ENCODE measurements at places on chromosomes 2 and 18.

DNA sequence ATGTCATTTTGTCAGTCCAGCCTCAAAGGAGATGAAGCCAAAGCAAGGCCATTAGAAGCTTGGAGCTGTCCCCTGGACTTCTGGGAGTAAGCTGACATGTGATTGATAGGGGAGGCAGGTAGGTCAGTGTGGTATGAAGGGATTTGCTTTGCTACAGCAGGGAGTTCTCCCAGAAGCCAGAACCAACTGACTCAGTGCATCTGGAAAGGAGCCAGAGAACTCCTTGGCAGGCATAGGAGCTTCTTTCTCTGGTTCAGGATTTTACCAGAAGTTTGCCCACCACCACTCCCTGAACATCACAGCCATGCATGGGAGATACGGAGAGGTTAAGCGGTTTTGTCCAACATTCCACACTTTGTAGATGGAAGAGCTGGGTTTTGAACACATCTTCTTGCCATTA is 24.5 kb upstream of the KCNE4 start:
- no peak for DNase-seq

DNA sequence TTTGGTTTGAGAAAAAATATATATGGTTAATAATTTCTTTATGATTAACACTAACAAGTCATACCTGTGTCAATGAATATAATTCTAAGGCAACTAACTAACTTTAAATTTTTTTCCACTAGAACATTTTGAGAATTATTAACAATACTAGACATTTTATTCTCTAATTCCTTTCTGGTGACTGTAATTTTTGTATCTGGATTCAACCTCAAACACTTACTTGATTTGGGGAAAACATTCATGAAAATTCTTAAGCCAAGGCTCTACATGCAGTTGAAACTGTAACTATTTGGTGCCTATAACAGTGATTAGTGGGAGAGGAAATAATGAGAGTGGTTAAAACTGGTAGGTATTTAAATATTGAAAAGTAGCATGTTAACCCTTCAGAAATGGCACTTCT is 546.5 kb upstream of the KLHL29 start:
- no peak for DNase-seq

DNA sequence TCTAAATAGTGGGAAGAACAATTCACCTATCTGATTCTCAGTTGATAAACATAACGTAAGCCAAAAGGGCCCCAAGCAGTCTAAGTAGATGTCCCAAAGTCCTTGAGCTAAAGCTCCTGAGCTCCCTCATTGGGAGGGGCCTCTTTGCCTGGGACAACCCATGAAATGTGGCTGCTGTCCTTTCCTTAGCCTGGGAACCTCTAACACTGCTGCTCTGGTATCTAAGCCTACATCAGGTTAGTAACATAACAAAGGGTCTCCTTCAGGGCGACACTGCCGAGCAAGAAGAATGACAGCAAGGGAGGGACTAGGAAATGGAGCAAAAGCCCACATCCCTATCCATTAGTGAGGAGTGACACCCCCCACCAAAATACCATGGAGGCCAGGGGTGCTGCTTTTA is 98.3 kb downstream of the MAPRE2 start:
- DNase-seq, result no peak

- no peak for DNase-seq
Measured at GRCh38 chr2:4992226-4992625, 700.0 kb upstream of the SOX11 start.

- no peak for DNase-seq
Measured at GRCh38 chr18:59083136-59083818, 56.4 kb upstream of the SEC11C start.

GRCh38 chr18:3163968-3164367 is 55.8 kb downstream of the MYOM1 start:
- DNase-seq, result no peak

DNA sequence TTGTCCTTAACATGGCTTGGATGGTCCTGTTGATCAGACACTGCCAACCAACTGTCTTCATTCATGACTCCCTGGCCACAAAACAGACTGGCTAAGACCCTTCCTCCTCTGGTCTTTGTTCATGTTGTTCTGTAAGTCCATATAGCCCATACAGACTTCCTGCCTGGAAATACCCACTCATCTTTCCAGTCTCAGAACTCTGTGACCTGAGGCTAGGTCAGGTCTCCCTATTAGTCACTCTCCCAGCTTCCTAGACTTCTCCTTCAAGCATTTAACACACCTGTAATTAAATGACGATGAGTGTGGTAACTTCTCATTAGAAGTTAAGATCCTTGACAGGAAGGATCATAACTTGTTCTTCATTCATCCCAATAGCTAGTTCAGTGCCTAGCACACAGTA is 56.3 kb downstream of the CCDC93 start:
- DNase-seq, result no peak

GRCh38 chr18:43279015-43279744 is 1.9 kb upstream of the SYT4 start:
- DNase-seq, result no peak

DNA sequence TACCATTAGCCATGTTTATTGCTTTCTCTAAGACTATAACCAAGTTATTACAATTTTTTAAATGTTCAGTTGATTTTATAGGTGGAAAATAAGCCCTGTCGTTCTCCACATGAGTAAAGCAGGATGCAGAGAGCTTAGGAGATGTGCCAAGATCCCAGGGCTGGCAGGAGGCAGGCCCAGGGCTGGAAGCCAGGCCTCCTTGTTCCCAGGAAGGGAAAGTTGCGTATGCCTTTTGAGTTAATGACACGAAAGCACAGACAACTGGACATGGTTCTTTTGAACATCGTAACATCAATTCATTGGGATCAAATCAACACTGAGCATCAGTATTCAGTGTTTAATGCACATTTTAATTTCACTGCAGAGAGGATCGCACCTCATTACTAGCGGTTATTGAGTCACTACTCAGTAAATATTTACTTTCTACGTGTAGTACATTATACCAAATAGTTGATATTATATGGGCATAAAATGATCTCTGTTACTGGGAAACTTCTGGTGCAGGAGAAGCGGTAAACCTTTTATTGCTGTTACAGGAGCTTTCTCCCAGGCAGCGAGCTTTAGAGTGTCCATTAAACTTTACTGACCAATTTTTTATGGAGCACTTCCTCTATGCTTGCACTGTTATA is 60.0 kb downstream of the RNF144A start:
- DNase-seq, result no peak
